HuH-7 (cell line): ENCODE measurements at places on chromosomes 6 and 20.

DNA sequence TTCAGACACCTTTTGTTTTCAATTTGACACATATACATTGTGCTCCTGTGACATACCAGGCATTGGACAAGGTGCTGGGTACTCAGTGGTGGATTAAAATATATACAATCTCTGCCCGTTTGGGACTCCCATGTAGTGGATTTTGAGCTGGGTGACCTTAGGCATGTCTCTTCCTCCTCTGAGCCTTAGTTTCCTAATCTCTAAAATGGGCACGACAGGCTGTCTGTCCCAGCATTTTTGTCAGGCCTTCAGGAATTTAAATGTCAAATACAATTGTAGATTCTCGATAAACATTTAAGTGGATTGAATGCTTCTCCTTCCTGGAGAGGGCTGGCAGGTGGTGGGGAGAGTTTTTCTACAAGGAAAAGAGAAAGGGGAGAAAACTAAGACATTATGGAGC lies 22.6 kb downstream of the CDH22 start:
- no peak for DNase-seq

- DNase-seq = no peak
These were observed 520.9 kb downstream of the CD83 start for GRCh38 chr6:14638435-14638905.

GRCh38 chr6:122495612-122496011 lies 24.0 kb upstream of the SERINC1 start:
- DNase-seq = no peak

DNA sequence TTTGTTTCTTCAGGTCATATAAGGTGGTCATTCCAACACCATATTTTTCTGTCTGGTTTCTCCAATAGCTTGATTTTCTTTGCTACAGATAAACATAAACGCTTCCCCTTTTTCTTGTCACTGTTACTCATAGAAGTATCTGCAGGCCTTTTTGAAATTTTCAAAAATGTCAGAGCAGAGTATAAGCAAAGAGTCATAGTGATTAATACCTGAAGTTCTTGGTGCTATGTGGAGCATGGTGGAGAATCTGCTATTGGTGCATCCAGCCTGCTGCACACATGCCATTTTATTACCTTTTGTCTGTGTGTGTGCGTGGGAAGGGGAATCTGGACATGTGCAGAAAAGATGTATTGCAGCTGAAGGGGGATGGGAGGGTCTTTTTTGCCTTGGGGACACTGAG lies 19.7 kb downstream of the STX11 start:
- DNase-seq = no peak

GRCh38 chr6:1820714-1821113 lies 211.0 kb downstream of the FOXC1 start:
- no peak for DNase-seq

DNA sequence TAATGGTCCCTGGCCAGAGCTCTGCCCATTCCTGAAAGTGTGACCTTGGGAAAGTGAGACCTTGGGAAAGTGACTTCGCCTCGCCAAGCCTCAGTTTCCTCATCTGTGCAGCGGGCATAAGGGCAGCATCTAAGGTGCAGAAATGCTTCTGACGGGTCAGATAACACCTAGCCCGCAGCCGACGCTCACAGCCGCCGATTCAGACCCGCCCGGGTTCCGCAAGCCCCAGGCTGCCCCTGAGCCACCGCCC lies 486 bp downstream of the FKBP1A start:
- DNase-seq = no peak

DNA sequence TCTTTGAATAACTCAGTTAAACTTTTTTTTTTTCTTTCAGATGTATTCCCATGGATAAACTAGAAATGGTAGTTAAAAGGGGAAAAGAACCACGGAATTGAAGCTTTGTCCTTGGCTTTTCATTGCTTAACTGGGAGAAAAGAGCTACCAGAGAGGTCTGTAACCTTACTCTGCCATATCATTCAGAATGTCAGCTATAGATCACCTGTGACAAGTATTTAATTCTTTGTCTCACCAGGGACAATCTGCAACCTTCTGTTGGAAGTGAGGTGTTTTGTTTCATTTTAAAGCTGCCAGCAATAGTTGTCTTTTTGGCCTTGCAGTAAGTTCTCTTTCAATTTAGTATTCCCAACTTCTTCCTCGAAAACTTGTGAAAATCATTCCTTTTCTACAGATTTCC lies 618.4 kb downstream of the FRK start:
- DNase-seq = no peak

DNA sequence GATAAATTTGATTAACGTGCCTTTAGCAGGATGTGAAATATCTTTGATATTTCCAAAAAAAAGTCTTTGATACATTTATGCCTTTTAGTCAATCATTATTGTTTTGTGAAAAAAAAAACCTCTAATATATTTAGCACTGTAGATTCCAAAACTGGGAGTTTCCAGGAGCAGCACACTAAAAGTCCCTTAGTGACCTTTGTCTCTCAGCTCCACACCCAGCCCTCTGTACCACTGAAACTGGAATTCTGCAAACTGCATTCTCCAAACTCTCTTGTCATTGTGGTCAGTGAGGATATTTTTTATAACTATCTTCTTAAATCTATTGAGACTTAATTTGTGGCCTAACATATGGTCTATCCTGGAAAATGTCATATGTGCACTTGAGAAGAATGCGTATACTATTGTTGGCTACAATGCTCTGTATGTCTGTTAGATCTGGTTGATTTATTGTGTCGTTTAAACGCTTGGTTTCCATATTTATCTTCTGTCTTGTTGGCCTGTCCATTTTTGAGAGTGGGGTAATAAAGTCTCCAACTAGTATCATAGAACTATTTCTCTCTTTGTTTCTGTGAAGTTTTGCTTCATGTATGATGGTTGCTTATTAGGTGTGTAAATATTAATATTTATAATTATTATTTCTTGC lies 73.2 kb upstream of the CNKSR3 start:
- no peak for DNase-seq

DNA sequence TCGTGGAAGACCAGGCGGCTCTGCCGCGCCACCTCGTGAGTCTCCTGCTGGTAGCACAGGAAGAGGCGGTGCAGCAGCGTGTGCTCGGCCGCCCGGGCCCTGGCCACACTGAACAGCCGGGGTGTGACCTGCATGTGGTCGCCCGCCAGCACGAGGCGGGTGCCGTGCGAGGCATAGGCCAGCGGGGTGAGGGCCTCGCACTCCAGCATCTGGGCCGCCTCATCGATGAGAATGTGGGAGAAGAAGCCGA lies 7.0 kb downstream of the HELZ2 start:
- DNase-seq = no peak

- DNase-seq = no peak
These were observed 1.5 kb downstream of the SH3BGRL2 start for GRCh38 chr6:79632580-79632979.

DNA sequence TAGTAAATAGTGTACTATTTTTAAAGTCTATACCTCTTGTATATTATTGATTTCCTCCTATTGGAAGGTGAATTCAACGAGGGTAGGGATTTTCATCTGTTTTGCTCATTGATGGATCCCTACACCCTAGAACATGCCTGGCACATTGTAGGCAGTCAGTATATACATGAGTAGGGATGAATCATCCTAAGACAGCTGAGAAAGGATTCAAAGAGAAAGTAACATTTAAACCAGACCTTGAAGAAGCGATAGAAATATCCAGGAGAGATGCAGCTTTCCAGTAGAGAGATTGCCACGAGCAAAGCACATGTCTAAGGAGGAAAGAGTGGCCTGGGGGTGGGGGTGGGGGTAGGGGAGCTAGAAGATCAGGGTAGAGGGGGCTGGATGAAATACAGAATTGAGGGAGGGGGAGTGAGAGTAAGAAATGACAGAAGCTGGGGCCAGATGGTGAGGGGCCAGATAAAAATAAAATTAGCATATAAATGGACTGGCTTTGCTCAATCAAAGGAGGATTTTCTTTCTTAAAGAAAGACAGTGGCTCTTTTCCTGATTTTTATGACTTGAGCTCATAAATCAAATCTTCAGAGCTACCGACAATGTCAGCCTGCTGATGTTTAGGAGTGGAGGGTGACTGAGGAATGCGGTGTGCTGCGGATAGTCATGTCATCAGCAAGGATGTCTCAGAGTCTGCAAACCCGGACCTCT lies 168.2 kb downstream of the SAMD5 start:
- DNase-seq = no peak

DNA sequence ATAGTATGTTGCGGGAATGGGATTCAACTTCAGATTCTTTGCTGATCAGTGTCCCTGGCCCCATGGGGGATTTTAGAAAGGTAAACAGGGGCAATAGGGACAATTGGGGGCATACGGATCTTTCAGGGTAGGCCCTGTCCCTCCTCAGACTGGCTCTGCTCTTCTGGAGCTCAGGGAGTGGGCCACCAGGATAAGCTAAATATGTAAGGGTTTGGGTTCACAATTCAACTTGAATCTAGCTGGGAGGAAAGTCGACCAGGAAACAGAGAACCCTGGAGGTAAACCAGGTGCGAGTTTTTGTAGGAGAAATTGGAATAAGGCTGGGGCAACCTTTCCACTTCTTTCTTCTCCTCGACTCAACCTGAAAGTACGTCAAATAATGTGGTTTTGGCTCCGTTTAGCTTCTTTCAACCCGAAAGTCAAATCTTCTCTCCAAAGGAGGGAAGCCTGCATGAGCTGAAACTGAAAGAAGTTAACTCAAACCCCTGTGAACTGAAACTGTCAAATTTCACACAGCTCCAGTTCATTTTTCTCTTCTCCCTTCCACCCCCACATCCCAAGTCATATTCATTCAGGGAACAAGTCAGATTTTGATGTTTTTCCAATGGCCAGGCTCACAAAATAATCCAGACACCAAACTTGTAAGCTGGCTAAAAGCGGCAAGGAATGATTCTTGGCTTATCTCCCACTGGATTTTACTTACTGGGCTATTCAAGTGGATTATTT lies 278.2 kb downstream of the CLIC5 start:
- no peak for DNase-seq

DNA sequence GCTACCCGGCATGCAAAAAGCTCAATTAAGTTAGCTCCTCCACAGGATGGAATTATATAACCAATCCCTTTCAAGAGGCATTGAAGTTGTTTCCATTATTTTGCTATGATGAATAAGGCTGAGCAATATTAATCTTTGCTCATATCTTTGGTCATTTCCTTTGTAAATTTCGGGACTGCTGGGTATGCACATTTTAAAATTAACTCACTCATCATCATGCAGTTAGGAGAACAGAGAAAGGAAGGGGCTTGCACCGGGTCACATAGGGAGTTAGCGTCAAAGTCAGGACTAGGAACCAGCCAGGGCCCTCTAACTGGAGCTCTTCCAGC lies 430 bp upstream of the FAM110A start:
- no peak for DNase-seq

GRCh38 chr6:52995913-52996645 lies 995 bp upstream of the GSTA4 start:
- DNase-seq = no peak

DNA sequence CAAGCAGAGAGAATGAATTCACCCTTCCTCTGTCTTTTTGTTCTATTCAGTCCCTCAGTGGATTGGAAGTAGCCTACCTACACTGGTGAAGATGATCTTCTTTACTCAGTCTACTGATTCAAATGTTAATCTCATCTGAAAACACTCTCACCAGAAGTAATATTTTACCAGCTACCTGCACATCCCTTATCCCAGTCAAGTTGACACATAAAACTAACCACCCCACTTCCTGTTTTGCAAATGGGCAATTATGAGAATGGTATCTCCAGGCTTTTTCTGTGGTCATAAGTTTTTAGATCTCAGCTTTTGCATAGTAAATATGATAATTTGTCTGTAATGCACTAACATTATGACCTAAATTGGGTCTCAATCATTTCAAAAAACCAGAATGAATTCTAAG lies 228.8 kb upstream of the ECI2 start:
- no peak for DNase-seq

- DNase-seq = no peak
These were observed 171.0 kb downstream of the QRSL1 start for GRCh38 chr6:106800379-106800778.

- no peak for DNase-seq
These were observed 101.9 kb upstream of the ARMC2 start for GRCh38 chr6:108746366-108746765.
